ENCODE measurements at places on chromosomes 16 and 17. TPM values are rescaled to one million over a fixed set of nuclear protein-coding genes. Genes with fewer than 3 reads are reported as not detected.

The ZNF213 gene
- total RNA-seq: 3.8 TPM

The SLC5A11 gene
- not detected for total RNA-seq

The TP53I13 gene
- 86.9 TPM for total RNA-seq

The DNAAF8 gene
- total RNA-seq: 0.38 TPM

The DRG2 gene
- 31.2 TPM for total RNA-seq

The LYRM9 gene
- 4.8 TPM for total RNA-seq

The GNAO1 gene
- total RNA-seq: 5.1 TPM

The CA7 gene
- total RNA-seq: not detected

The XAF1 gene
- total RNA-seq: 19.9 TPM

GRCh38 chr16:72199761-72200337 lies 27.9 kb upstream of the PMFBP1 start:
- DNase-seq: no peak

DNA sequence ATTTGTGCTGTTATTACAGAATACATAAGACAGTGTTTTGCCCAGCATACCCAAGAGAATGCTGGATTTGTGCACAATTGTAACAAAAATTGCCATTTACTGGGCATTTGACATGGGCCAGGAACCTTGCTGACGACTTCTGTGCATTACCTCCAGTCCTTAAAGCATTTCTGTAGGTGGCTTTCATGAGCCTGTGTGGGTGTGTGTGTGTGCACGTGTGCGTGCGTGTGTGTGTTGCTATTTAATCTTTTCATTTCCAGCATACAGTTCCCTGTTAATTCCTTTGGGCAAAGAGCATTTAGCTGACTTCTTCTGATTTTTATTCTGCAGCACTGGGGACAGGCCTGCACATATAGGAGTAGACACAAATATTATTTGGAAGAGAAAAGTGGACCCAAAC lies 134.4 kb downstream of the CYLD start:
- no peak for DNase-seq

GRCh38 chr16:61831351-61831917 lies 204.8 kb downstream of the CDH8 start:
- no peak for DNase-seq

Data from SJSA1 (cell line).